ENCODE measurements at places on chromosomes 13 and 19.

- H3K4me1 ChIP-seq: no peaks in the 10 kb centered on the region
- DNase-seq: no peak
- no peak overlapping the region for H3K4me3 ChIP-seq
- H3K27ac ChIP-seq: no peak overlapping the region
Observed at GRCh38 chr13:110624766-110625756, 9.7 kb downstream of the NAXD start.

- H3K4me1 ChIP-seq: peaks cover 4% of the 10 kb centered on the region
- H3K27ac ChIP-seq: no peak overlapping the region
- no peak for DNase-seq
- no peak overlapping the region for H3K4me3 ChIP-seq
- H3K27me3 ChIP-seq: no peaks in the 10 kb centered on the region
Observed at GRCh38 chr13:26262156-26262555, 8.2 kb downstream of the CDK8 start.

DNA sequence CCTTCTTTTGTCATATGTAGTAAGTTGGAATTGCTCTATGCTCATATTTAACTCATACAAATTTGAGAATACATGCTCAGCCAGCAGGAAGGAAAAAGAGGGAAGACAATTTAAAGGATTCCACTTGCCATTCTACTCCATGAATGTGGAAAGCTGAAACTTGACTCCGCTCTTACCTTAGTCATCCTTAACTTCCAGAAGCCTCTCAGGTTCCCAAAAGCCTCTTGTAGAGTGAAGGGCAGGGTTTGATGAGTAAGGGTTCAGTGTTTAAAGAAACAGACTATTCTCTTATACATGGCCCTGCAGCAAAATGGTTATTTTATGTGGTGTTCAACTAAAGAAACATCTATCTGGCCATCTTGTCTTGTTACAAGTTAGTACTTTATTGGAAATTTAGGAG is 27.1 kb downstream of the FAM124A start:
- no peak overlapping the region for H3K27ac ChIP-seq
- H3K4me3 ChIP-seq: no peak overlapping the region
- H3K4me1 ChIP-seq: no peaks in the 10 kb centered on the region
- H3K36me3 ChIP-seq: no peaks in the 10 kb centered on the region
- H3K27me3 ChIP-seq: peaks cover 60% of the 10 kb centered on the region

- H3K27ac ChIP-seq: no peak overlapping the region
- no peaks in the 10 kb centered on the region for H3K4me1 ChIP-seq
- no peaks in the 10 kb centered on the region for H3K36me3 ChIP-seq
- no peak for DNase-seq
- no peak overlapping the region for H3K4me3 ChIP-seq
Observed at GRCh38 chr19:1616396-1616795, 11.1 kb upstream of the UQCR11 start.

- H3K27ac ChIP-seq: peak overlapping the region; percentile 41
- H3K4me3 ChIP-seq: no peak overlapping the region
- peaks cover 16% of the 10 kb centered on the region for H3K4me1 ChIP-seq
- DNase-seq: peak; percentile 85
- no peaks in the 10 kb centered on the region for H3K36me3 ChIP-seq
- H3K27me3 ChIP-seq: no peaks in the 10 kb centered on the region
Observed at GRCh38 chr19:41323430-41324125, 13.6 kb downstream of the CCDC97 start.

- DNase-seq: peak; percentile 27
- H3K27ac ChIP-seq: no peak overlapping the region
- peaks cover 12% of the 10 kb centered on the region for H3K4me1 ChIP-seq
- H3K4me3 ChIP-seq: no peak overlapping the region
Observed at GRCh38 chr19:39038098-39038497, 5.7 kb upstream of the FBXO27 start.

DNA sequence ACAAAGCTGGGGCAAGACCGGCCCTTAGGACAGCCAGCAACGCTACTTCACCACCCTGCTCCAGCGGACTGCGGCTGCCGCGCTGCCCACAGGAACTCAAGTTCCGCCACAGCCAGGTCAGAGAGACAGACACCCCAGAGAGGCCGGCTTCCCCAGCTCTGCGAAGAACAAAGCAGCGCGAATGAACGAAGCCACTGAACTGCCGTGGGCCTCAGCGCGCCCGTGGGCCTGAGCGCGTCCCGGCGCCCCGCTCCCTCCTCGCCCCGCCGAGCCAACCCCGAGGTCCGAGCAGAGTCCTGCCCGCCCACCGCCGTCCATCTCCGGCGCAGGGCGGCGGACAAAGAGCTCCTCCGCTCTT is 158.4 kb downstream of the RNF17 start:
- H3K27ac ChIP-seq: peak overlapping the region; percentile 89
- no peak for DNase-seq
- peak overlapping the region; percentile 95 for H3K4me3 ChIP-seq
- H3K36me3 ChIP-seq: no peaks in the 10 kb centered on the region
- H3K4me1 ChIP-seq: peaks cover 16% of the 10 kb centered on the region

GRCh38 chr13:65653613-65654012 is 1576.5 kb downstream of the PCDH9 start:
- H3K27me3 ChIP-seq: no peaks in the 10 kb centered on the region
- H3K4me1 ChIP-seq: no peaks in the 10 kb centered on the region
- no peak for DNase-seq
- no peaks in the 10 kb centered on the region for H3K36me3 ChIP-seq

GRCh38 chr19:709965-710571 is 1.3 kb downstream of the PALM start:
- no peaks in the 10 kb centered on the region for H3K36me3 ChIP-seq
- H3K4me1 ChIP-seq: no peaks in the 10 kb centered on the region
- peaks cover 8% of the 10 kb centered on the region for H3K27me3 ChIP-seq
- H3K4me3 ChIP-seq: no peak overlapping the region

Data from PC-9 (cell line).